ENCODE measurements at places on chromosomes 16 and 17.

DNA sequence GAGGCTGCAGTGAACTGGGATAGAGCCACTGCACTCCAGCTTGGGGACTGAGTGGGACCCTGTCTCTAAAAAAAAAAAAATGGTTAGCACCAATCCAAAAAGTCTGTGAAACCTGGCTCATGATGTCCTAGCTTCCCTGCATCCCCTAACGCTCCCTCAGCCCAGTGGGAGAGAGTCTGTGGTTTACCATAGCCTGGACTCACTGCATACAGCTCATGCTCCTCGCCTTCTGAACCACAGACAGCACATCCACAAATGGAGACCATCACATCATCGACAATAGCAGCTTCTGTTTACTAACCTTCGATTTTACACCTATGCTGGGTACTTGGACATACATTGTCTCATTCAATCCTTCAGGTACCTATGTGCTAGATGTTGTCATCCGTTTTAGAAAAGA, 43.6 kb downstream of the NLRC5 start:
- DNase-seq = no peak

DNA sequence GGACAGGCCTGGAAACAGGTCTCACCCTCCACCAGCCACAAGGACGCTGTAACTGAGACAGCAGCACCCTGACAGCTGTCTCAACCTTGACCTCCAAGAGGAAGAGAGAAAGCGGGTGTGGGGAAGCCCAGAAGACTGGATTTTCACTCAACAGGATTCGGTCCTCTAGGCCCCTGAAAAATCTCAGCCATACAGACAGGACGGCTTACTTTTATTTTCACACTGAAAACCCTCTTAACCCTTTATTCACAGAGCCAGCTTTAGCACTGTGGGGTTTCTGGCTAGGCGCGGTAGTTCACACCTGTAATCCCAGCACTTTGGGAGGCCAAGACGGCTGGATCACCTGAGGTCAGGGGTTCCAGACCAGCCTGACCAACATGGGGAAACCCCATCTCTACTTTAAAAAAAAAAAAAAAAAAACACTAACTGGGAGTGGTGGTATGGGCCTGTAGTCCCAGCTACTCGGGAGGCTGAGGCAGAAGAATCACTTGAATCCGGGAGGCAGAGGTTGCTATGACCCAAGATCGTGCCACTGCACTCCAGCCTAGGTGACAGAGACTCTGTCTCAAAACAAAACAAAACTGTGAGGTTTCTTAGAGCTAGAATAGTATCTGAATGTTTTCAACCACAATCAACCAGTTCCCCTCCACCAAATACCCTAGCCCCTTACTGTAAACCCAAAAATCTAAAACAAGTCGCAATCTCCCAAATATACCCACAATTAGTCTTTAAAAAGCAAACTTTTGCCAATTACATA, 5.3 kb downstream of the ANKRD11 start:
- DNase-seq = peak; percentile 69

DNA sequence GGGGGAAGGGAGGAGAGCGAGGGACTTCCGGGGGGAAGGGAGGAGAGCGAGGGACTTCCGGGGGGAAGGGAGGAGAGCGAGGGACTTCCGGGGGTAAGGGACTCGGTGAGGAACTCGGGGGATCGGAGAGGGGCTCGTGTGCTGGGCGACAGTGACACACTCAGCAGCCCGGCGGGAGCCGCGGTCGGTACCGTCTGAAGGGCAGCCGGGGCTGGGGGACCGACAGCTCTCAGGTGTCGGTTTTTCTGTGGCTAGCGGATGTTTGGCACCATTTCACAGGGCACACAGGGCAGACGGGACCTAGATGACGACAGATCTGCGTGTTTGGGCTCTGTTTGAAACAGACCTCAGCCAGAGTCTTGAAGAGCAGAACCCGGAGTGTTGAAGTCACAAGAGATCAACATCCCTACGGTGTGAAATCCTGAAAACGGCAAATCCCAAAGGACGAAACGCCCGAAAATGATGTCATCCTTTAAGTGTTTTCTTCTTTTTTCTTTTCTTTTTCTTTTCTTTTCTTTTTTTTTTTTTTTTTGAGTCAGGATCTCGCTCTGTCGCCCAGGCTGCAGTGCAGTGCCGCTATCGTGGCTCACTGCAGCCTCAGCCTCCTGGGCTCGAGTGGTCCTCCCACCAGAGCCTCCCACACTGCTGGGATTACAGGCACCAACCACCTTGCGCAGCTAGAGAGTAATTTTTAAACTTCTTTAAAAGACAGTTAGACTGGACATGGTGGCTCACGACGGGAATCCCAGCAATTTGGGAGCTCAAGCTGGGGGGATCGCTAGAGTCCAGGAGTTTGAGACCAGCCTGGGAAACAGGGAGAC, 23.9 kb downstream of the ZNF778 start:
- DNase-seq = peak; percentile 94

GRCh38 chr16:26051063-26051462, 359.3 kb downstream of the HS3ST4 start:
- DNase-seq = no peak

- DNase-seq = no peak
Observed at GRCh38 chr17:37368577-37368976, 7.2 kb upstream of the C17orf78 start.

- no peak for DNase-seq
Observed at GRCh38 chr17:56808503-56808902, 25.2 kb downstream of the C17orf67 start.

DNA sequence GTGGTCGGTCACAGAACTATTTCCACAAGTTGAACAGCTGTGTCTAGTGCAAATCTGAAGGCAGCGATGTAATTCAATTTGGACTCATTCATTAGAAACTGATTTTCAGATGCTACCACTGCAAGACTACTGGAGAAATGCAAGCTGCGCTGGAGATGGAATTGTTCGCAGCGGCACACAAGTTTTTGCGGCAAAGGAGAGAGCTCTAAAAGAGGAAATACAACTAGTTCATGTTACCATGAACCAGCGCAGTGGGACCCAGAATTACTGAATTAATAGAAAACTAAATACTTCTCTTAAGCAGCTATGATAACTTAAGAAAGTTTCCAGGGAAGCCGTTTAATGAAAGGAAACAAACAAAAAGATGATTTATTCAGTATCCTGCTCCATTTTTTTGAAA, 1.9 kb downstream of the CREBBP start:
- DNase-seq = peak; percentile 60

DNA sequence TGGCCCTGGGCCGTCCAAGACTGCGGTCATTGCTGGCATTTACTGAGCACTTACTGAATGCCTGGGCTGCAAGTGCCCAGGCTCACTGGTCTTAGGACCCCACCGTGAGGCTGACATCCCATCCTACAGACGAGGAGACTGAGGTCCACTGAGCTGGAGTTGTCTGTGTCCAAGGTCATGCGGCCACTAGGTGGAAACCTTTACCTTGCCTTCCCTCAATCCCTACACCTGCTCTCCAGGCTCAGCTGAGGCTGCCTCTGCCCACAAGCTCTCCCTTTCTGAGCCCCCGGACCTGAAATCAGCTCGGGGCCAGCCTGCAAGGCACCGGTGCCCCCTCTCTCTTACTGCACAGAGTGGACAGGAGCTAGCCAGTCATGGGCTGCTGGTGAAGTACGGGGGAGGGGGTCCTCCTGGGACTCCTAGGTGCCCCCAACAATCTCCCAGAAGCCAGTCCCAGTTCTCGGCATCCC, 1.5 kb downstream of the CASKIN1 start:
- peak; percentile 77 for DNase-seq

GRCh38 chr16:8905795-8906591, 23.8 kb downstream of the LITAFD start:
- DNase-seq = no peak

- no peak for DNase-seq
Observed at GRCh38 chr16:89907055-89907814, 11.4 kb upstream of the MC1R start.

DNA sequence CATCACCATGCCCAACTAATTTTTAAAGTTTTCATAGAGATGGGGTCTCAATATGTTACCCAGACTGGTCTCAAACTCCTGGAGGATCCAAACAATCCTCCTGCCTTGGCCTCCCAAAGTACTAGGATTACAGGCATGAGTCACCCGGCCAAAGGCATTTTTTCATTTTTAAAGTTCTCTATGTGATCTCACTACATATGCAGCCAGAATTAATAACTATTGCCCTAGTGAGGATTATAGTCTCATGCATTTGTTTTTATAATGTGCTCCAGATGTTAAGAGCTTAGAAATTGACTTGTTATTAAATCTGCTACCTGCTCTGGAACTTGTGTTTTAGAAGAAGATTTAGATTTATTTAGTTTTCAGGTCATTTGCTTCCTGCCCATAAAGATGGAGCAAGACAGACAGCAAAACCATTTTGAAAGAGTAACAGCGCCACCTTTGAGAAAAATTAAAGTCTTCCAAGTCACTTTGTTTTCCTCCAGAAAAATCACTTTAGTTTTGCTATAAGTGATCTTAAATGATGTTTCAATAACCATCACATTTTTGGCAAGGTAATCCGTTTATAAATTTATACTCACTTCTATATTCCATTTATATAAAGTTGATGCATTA, 79.5 kb downstream of the CA4 start:
- DNase-seq = no peak

DNA sequence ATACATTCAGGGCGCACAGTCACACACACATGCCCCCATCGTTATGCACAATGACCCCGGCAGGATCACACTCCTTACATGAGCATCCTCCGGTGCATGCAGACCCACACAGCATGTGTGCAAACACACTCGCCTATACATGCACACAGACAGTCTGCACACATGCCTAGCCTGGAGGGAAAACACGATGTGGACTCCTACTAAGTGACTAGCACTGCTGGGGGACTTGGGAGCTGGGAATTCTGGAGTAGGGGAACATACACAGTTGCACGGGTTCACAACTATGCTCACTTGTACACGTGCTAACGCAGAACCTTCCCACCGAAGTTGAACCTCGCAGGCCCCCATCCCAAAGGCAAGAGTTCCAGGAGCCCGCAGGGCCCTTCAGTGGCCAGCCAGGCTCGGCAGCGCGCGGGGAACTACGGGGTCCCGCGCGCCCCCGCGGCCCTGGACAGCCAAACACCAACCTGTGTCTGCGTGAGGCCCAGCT, 2.0 kb downstream of the DLX3 start:
- DNase-seq = peak; percentile 27

- DNase-seq = no peak
Observed at GRCh38 chr16:49532873-49533272, 159.3 kb downstream of the C16orf78 start.
